ENCODE measurements at places on chromosomes 6 and 20.
A peak's percentile ranks its signal among the peaks of the same experiment; 100 is the strongest.

DNA sequence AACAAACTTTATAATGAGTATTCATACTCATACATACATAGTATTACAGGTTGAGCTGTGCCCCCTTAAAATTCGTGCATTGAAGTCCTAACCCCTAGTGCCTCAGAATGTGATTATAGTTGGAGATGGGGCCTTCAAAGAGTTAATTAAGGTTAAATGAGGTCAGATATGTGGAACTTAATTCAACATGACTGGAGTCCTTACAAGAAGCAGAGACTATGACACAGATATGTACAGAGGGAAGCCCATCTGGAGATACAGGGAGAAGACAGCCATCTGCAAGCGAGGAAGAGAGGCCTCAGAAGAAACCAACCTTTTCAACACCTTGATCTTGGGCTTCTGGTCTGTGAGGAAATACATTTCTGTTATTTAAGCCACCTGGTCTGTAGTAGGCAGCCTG lies 536.1 kb upstream of the AGPAT4 start:
- no peak for DNase-seq

DNA sequence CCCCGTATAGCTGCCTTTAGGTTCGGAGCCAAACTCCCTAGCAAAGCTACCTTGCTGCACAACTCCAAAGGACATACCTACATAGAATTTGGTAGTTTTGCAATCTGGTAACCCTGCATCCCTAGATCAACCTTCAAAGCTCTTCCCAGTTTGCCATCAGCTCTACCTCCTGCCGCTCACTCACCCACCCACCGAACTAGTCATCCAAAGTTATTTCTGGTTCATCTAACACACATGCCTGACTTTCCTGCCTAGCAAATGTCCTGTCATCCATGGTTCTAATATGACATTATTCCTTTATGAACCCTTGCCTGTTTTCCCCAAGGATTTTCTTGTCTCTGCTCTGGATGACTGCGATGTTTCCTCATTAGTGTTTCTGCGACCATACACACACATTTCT lies 21.6 kb downstream of the SPAG4 start:
- DNase-seq: no peak

GRCh38 chr20:25233016-25233772 lies 14.7 kb upstream of the PYGB start:
- DNase-seq: peak; percentile 88

GRCh38 chr6:52144196-52145076 lies 41.7 kb upstream of the IL17A start:
- no peak for DNase-seq

- DNase-seq: no peak
Measured at GRCh38 chr6:169296170-169296569, 42.5 kb upstream of the THBS2 start.
